ENCODE measurements at places on chromosomes 6 and 20. TPM values are rescaled to one million over a fixed set of nuclear protein-coding genes. Genes with fewer than 3 reads are reported as not detected.
A peak's percentile ranks its signal among the peaks of the same experiment; 100 is the strongest.

DNA sequence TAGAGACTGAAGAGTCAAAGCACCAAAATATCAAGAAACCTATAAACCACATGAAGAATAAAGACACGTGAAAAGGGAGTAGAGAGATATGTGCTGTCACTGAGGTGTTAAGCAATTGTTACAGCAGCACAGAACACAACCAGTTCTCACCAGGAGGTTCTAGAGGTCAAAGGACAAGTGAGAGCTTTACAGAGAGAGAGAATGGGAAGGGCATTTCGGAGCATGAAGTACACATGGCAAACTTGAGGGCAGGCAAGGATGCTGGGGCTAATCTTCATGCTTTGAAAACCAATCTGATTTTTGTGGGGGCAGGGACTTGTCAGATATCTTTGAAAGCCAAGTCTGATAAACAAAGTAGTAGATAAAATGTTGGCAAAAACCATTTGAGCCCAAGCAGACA lies 142.3 kb upstream of the NRSN1 start:
- DNase-seq: no peak
- no peaks in the 10 kb centered on the region for H3K36me3 ChIP-seq
- no peak overlapping the region for H3K27ac ChIP-seq
- H3K4me1 ChIP-seq: no peaks in the 10 kb centered on the region
- no peak overlapping the region for H3K4me3 ChIP-seq
- H3K27me3 ChIP-seq: no peaks in the 10 kb centered on the region

GRCh38 chr20:24389686-24390085 lies 79.7 kb upstream of the SYNDIG1 start:
- H3K4me3 ChIP-seq: no peak overlapping the region
- no peak for DNase-seq
- H3K27me3 ChIP-seq: peaks cover 7% of the 10 kb centered on the region
- no peaks in the 10 kb centered on the region for H3K36me3 ChIP-seq

- peaks cover 18% of the 10 kb centered on the region for H3K4me1 ChIP-seq
- no peak overlapping the region for H3K4me3 ChIP-seq
- H3K27ac ChIP-seq: no peak overlapping the region
- no peak for DNase-seq
Measured at GRCh38 chr20:53097791-53098190, 125.6 kb downstream of the TSHZ2 start.

GRCh38 chr6:136144251-136145023 lies 105.7 kb downstream of the MTFR2 start:
- no peaks in the 10 kb centered on the region for H3K27me3 ChIP-seq
- no peaks in the 10 kb centered on the region for H3K36me3 ChIP-seq
- no peaks in the 10 kb centered on the region for H3K4me1 ChIP-seq
- H3K27ac ChIP-seq: no peak overlapping the region
- H3K4me3 ChIP-seq: no peak overlapping the region

DNA sequence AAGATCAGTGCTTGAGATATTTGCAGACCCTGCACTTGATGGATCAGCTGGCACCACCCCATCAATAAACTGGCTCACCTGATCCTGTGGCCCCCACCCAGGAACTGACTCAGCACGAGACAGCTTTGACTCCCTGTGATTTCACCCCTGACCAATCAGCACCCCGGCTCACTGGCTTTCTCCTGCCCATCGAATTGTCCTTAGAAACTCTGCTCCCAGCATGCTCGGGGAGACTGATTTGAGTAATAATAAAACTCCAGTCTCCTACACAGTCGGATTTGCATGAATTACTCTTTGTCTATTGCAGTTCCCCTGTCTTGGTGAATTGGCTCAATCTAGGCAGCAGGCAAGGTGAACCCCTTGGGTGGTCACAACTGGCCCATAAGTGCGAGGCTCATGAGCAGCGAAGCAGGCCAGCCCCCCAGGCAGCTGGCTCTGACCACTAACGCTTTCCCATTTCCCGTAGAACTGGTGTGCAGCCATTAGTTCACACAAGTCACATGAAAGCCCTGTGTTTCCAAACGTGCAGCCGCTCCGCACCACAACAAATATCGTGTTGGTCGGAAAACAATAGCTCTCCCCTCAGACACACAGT lies 79.6 kb downstream of the RSPH3 start:
- H3K4me3 ChIP-seq: no peak overlapping the region
- no peaks in the 10 kb centered on the region for H3K27me3 ChIP-seq
- H3K27ac ChIP-seq: no peak overlapping the region
- H3K36me3 ChIP-seq: no peaks in the 10 kb centered on the region

GRCh38 chr6:23650676-23651075 lies 475.3 kb upstream of the NRSN1 start:
- no peaks in the 10 kb centered on the region for H3K27me3 ChIP-seq
- peak overlapping the region; percentile 46 for H3K27ac ChIP-seq
- DNase-seq: no peak
- no peak overlapping the region for H3K4me3 ChIP-seq
- H3K36me3 ChIP-seq: no peaks in the 10 kb centered on the region

DNA sequence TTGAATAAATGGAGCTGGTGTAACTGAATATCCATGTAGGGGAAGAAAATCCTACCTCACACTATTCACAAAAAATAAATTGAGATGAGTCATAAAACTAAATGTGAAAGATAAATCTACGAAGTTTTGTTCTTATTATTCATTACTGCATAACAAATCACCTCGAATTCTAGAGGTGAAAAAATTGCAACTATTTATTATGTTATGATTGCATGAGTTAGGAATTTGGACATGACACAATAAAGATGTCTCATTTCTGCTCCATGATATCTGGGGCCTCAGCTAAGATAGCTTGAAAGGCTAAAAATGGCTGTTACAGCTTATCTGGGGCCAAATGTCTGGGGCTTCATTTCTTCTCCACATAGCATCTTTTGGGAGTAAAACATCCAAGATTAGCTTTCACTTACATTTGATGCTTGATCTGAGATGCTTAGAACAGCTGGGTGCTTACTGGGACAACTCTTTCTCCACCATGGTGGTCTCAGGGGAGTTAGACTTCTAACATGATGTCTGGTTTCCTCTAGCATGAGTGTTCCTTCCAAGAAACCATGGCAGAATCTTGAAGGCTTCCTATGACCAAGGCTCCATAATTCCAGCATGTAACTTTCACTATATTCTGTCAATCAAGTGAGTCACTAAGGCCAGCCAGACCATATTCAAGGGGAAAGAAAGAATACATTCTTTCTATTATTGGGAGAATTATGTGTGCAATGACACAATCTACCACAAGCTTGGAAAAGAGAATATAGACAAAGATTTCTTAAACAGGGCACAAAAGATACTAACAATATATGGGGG lies 30.1 kb downstream of the OR2B6 start:
- H3K36me3 ChIP-seq: no peaks in the 10 kb centered on the region
- H3K4me3 ChIP-seq: no peak overlapping the region
- DNase-seq: no peak
- no peaks in the 10 kb centered on the region for H3K4me1 ChIP-seq
- no peak overlapping the region for H3K27ac ChIP-seq

Gene LY6G5C
- not detected for total RNA-seq

Gene FLRT3
- 10.1 TPM for total RNA-seq

Gene TCP11
- 4.2 TPM for total RNA-seq

Gene BCAS1
- 2.1 TPM for total RNA-seq
